T-cell (primary cell): ENCODE measurements at places on chromosomes 16 and 17.

DNA sequence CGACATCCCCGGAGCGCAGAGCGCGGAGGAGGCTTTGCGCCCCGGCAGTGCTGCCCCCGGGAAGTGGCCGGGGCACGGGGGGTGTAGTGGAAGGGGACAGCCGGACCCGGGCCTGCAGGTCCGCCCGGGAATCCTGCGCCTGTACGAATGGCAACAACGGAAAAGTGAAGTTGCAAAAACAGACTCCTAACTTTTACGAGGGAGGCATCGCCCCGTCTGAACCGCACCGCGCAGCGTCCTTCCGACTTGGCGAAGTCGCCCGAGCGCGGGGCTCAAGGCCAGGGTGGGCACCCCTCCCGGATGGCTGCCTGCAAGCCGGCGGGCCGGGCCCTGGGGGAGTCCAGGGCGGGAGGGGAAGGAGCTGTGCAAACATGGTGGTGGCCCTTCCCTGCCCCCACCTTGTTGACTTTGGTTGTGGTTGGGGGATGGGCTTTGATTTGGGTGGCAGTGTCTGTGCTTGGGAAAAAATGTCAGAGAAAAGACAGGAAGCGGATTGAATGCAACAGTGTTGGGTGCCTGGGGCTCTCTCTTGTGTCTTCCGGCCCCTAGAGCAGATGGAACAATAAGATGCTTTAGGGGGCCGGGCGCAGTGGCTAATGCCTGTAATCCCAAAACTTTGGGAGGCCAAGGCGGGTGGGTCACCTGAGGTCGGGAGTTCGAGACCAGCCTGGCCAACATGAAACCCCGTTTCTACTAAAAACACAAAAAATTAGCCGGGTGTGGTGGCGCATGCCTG is 675 bp downstream of the RNF213 start:
- DNase-seq = peak; percentile 86

DNA sequence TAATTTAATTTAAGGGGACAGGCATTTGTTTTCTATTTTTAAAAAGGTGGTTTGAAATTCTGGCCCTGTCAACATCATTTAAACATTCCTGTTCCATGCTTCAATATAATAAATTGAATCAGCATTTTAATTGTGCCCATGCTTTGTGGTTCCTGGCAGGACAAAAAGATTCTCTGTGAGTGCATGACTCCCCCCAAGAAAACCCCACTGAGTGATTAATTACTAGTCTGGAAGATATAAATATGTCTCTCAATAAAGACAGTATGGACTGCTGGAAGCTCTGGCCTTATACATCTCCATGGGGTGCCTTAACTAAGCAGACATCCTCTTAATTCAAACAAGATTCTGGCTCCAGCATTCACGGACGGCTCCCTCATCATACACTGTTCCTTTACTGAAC is 95.0 kb upstream of the PSMD7 start:
- DNase-seq = no peak

DNA sequence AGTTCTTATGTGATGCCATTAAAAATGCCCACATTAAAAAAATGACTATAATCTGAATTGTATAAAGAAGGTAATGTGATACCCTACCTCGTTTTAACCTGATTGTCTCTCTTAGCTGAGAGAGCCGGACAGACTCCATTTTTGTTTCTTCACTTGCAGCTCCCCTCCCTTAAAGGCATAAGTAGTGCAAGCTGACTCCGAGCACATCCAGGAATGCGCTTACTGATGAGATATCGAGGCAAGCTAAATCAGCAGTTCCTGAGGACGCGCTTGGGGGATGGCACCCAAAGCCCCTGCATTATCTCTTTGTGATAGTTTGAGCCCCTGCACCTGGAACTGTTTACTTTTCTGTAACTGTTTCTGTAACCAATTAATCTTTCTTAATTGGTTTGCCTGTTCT is 6.3 kb downstream of the KRT24 start:
- DNase-seq = no peak

DNA sequence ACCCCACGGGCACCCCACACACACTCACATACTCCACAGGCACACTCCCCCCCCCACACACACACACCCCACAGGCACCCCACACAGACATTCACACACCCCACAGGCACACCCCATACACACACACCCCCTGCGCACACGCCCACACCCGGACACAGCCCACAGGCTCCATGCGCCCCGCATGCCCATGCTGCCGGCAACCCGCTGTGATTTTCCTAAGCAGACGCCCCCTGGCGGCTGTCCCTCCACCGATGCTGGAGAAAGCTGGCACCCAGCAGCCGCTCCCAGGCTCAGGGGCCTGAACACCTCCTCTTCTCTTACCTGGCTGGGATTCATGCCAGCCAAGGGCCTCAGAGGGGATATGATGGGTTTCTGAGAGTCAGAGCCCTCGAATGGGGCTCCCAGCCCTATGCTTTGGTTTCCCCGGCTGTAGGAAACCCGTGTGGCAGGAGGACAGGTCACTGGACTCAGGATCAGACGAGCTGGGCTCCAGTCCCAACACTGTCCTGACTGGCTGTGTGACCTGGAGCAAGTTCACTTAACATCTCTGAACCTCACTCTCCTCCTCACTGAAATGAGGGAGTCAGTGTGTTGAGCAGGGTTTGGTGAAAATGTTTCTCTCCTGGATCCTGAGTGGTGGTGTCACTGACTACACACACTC is 19.6 kb upstream of the TNFRSF13B start:
- DNase-seq = peak; percentile 79

DNA sequence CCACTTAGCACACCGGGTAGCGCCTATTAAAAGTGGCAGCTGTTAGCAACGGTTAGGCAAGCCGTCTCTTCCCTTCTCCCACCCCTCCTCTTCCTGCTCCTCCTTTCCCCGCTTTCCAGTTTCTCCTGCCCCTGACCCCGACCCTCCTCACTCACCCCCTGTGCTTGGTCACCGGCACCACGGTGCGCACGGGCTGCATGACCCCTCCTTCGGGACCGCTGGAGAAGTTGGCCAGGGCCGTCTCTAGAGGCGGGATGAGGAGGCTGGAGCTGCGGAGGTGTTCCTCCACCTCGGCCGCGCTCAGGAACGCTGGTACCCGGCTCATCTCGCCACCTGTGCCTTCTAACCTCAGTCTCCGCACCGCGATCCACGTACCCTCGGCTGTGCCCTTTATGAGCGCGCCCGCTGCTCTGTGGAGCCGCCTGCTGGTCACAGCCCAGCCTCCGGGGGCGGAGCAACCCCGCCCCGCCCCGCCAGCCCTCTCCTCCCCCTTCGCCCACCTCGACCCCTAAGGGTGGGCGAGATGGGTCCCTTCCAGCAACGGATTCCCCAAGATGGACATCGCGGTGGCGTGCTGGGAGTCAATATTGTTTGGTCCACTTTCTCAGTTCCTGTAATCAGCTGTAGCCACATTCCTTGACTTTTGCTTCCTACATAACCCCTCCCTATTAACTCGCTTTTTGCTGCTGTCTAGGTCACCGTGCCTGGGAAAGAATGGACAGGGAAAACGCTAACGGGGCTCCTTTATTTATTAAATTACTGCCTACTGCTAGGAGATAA is at the start of gene CRYM:
TSS of gene CRYM (minus strand) at position 364 of the 780 bp plus-strand sequence. CDS start at position 325, 39 bp downstream.
- no peak for DNase-seq

GRCh38 chr17:34113089-34113488 is 142.0 kb upstream of the CCL2 start:
- DNase-seq = no peak

DNA sequence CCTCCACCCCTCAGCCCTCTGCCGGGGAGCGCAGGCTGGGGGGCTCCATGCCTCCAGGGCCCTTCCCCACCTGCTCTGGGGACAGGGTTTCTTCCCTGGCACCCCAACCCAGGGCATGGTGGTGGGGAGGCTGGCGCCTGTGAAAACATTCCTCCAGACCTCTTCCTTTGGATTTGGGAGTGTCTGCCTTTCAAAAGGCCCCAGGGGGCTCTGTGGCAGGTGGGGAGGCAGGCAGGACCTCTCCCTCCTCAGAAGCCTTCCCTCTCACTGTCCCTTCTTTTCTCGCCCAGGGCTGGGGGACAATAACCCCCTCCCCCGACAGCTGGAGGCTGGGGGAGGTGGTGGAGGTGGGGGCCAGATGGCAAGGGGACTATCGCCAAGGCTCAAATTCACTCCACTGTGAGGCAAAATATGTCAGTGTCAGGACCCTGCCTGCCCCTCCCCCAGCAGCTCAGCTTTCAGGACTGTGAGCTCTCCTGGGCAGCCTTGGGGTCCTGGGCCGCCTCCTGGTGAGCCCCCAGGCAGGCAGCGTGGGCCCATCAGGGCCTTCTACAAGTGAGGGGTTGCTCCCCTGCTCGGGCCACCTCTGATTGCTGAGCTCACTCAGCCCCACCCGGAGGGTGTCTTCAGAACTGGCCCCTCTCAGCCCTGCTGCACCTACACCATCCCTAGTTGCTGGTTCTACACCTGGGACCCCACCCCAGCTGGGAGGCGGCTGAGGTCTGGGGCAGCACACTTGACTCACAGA is 1.8 kb downstream of the CDH15 start:
- no peak for DNase-seq

GRCh38 chr17:73719588-73720071 is 75.4 kb upstream of the SDK2 start:
- no peak for DNase-seq

GRCh38 chr16:84410361-84411138 is 42.2 kb downstream of the ATP2C2 start:
- no peak for DNase-seq

DNA sequence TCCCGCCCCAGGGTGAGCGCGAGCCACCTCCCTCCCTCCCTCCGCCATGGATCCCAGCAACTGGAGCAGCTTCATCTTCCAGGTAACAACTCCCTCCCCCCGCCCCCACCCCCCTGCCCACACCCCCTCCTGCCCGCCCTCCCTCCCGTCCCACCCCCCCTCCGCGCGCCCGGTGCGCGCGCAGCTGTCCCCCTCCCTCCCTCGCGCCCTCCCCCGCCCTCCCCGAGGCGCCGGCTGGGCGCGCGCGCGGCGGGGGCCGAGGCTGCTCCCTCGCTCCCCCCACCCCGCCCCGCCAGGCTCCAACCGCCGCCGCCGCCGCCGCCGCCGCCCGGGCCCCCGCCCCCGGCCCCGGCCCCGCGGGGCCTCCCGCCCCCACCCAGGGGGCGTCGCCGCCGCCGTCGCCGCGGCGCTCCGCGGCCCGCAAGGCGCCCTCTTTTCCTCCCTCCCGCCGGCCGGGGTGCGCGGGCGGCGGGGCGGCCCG is at the start of gene MAZ:
TSS of gene MAZ (plus strand) at position 431 of the 481 bp plus-strand sequence. CDS start 173 bp downstream, outside the sequence.
- DNase-seq = no peak

GRCh38 chr17:50518384-50519023 is 10.3 kb downstream of the MYCBPAP start:
- no peak for DNase-seq

- no peak for DNase-seq
Measured at GRCh38 chr16:12637002-12637401, 166.7 kb downstream of the CPPED1 start.

DNA sequence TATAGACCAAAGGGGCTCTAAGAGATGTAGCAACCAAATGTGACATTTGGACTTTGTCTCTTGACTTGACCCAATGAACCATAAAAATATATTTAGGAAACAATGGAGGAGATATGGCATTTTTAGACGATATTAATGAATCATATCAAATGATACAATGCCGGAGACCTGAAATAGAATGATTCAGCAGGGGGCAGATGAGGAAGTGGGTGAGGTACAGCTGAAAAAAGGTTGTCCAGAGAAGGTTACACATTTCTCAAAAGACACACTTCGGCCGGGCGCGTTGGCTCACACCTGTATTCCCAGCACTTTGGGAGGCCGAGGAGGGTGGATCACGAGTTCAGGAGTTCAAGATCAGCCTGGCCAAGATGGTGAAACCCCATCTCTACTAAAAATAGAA is 16.5 kb upstream of the SNN start:
- no peak for DNase-seq

GRCh38 chr16:66996324-66996982 is 8.1 kb downstream of the CES4A start:
- no peak for DNase-seq

DNA sequence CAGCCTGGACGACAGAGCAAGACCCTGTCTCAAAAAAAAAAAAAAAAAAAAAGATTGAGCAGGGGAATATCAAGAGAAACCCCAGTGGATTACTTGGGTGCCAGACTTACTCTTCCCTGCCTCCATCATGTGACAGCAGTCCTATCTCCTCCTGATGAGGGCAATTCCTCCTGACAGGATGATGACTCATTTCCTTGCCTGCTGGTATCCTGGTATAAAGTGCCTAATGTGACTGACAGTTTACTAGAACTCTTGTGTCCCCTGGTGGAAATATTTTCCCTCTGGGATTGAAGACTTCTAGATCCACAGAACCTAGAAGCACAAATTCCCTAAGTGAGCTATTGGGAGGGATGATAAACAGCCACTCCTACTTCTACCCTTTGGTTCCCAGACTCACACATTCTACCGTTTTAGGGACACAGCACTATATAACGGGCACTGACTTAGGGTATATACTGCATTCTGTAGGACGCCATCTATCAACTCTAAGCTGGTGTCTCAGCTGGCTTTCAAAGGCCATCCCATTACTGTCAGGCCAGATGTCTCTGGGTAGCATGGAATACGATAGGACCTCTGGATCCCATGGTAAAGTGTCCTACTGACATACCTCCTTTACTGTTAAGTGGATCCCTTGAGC is 114.6 kb upstream of the MED13 start:
- DNase-seq = no peak

GRCh38 chr16:66705790-66706505 is 9.4 kb upstream of the CMTM4 start:
- no peak for DNase-seq

- DNase-seq = no peak
Measured at GRCh38 chr16:16108759-16109158, 114.5 kb downstream of the ABCC6 start.

DNA sequence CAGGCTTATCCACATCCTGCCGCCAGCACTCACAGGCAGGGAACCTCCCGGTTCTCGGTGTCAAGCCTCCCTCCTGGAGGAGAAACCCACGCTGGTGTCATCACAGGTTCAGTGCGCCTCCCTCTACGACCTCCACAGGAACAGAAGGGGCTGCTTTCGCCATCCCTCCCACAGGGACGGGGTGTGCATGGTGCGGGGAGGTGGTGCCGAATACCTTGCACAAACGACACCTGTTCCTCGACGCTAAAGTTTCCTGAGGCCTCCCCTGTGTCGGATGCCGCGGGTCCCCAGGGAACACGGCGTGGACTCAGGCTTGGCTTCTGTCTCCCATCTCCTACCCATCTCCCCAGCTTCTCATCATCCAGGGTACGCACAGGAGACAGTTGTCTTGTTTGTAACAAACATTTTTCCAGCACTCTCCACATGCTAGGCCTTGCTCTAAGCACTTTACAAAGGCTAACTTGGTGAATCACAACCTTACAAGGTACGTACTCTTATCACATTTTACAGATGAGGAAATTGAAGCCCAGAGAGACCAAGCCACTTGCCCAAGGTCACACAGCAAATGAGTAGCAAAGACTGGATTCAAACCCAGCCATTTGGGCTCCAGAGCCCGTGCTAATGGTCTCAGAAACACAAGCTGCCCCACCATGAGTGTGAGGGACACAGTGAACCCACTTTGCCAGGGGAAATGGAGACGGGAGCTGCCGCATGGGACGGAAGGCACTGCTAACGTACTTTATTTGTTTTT is 271.6 kb downstream of the C16orf95 start:
- DNase-seq = no peak

DNA sequence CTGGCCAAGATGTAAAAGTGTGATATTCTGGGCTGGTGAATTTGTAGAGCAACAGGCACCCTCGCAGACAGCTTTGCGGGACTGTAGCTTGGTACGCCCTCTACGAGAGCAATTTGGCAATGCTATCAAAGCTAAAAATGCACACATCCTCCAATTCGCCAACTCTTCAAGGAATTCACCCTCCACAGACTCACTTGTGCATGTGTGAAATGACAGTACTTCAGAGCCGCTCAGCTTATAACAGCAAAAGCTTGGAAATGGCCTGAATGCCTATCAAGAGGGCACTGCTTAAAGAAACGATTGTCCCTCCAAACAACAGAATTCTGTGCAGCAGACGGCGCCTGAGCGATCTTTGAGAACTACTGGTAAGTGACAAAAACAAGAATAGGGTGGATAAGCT is 130.8 kb downstream of the SDK2 start:
- DNase-seq = no peak
